Germinal center (tissue), 1 donor: ENCODE measurements at places on chromosomes 2 and 18.

GRCh38 chr2:187638840-187639239, 84.6 kb upstream of the TFPI start:
- DNase-seq: no peak

DNA sequence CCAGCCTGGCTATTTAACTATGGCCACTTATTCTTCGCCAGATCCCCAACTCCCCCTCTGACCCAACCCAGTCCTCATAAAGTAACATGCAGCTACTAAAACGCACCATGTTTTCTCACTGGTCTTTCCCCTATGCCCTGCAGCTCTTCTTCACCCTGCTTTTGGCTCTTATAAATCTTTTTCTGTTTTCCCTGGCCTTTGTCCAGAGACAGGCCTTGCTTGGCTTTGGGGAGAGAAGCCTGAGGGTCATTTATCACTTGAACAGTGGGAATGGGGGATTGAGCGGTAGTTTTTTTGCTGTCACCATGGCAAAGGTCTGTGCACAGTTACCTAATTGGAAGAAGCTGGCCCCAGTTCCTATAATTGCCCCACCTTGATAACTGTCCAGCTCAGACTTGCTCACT, 202.9 kb upstream of the NT5C1B start:
- no peak for DNase-seq

DNA sequence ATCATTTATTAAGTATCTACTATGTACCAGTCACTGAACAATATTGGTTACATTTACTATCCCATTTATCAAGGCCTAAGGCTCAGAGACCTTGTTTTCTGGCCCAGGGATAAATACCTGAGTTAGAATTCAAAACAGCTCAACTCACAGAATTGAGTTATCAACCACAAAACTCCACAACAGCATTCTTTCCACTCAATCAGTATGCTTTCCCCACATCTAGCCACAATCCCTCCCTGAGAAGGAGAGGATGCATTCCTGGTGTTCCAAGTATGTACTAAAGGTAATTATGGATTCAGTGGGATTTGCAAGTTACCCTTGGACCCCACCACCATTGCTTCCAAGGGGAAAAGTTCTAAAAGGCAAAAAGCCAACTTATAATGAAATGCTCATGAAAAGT, 104.2 kb upstream of the PID1 start:
- DNase-seq: no peak

DNA sequence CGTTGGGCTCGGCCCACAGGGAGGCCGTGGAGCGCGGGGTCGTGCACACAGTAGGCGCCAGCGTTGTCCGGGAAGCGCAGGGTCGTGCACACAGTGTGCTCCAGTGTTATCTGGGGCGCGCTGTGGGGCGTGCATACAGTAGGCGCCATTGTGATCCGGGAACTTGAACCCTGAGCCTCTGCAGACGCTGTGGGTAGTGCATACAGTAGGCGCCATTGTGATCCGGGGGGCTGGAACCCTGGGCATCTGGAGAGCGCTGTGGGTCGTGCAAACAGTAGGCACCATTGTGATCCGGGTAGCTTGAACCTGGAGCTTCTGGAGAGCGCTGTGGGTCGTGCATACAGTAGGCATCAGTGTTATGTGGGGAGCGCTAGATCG, 793 bp downstream of the ZNF236 start:
- DNase-seq: no peak

DNA sequence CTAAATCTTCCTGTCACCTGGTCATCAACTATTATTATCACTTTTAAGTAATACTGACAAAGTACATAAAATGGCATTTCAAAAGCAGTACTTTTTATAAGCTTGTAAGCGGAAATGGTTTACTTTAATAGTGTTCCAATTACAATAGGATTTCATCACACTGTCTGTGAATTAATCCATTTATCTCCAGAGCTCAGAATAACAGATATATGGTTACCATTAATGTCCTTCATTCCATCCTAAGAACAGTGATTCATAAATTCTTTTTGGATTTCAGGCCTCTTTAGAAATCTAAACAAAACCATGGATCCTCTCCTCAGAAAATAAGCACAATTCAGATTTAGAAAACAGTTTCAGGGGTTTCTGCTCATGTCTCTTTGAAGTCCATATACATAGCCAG, 68.4 kb downstream of the PID1 start:
- no peak for DNase-seq

DNA sequence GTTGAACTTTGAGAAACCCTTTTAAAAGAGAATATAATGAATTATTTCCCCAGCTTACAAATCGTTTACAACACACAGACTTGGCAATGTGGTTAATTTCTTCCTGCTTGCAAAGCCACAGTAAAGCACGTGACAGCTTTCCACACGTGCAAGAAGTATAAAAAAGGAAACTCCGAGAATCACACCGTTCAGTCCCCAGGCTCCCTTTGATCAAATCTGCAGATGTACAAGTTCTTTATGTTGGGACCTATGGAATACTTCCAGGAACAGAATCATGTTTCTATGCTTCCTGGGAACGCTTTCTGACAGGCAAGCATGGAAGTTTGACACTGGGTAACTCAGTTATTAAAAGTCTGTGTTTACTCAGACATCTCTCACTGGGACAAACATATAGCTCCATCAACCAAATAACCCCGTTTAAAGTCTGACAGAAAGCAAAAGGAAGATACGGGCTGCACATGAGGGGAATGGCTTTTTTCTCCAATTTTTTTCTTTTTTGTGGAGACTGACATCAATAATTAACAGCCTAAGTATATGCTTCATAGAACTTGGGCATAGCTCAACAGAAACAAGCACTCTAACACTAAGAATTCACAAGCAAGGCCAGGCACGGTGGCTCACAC, 134.8 kb downstream of the EIPR1 start:
- DNase-seq: peak; percentile 37
